CD4-positive, alpha-beta T cell treated with Interleukin-17A for 4 hours (primary cell): ENCODE measurements at places on chromosomes 7 and 10.

GRCh38 chr7:98700533-98700932 is 83.4 kb downstream of the NPTX2 start:
- DNase-seq, result no peak

- DNase-seq, result no peak
These were observed 44.4 kb upstream of the AGBL3 start for GRCh38 chr7:134941952-134942351.

DNA sequence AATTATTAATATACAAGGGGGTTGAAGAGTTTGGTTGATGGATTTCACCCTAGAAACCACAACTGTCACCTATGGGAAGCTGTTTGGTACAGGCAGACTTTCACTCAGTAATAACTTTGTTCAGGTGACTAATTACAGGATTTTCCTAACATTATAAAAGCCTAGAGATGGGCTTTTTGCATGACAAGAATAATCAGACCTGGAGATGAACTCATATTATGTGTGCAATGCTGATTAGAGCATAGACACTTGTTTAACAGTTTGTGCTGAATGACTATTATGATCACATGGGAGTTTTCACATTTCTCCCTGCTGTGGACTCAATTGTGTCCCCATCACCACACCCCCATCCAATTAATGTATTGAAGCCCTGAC is 90.2 kb upstream of the STEAP4 start:
- DNase-seq, result no peak

GRCh38 chr7:158407581-158408317 is 179.9 kb downstream of the PTPRN2 start:
- DNase-seq, result no peak

DNA sequence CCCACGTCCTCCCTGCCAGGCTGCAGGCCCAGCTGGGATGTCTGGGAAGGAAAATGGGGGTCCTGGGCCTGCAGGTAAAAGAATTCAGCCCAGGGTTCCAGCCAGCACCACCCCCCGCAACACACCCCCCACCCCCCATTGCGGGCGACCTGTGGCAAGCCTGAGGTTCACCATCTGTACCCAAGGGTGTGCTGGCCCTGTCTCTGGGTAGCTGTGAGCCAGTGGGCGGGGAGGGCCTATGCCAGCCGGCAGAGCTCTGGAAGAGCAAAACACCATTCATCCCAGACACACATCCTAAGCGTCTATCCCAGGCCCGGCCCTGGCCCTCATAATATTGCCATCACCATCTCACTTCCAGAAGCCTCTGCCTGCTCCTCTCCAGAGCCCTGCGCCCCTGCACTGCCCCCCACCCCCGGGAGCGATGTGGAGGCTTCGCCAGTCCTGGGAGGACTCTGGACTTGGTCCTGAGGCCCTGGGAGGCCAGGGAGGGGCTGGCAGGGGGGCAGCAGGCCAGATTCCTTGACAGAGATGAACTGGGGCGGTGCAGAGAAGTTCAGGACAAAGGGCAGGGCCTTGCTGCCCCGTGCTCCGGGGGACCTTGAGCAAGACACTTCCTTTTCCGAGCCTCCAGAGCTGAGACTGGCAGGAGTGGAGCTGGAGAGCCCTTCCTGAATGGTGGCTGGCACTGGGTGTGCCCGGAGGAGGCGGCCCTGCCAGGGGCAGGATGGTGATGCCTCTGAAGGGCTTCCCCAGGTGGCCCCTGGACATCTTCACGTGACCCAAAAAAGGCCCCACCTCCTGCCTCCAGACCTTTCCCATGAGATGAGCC is 8.7 kb upstream of the TTYH3 start:
- no peak for DNase-seq

- no peak for DNase-seq
These were observed 215.5 kb downstream of the GLRX3 start for GRCh38 chr10:130351466-130352290.

- no peak for DNase-seq
These were observed 90.1 kb downstream of the FAM53B start for GRCh38 chr10:124653811-124654651.

- no peak for DNase-seq
These were observed 132.7 kb downstream of the DLG5 start for GRCh38 chr10:77793831-77794230.

DNA sequence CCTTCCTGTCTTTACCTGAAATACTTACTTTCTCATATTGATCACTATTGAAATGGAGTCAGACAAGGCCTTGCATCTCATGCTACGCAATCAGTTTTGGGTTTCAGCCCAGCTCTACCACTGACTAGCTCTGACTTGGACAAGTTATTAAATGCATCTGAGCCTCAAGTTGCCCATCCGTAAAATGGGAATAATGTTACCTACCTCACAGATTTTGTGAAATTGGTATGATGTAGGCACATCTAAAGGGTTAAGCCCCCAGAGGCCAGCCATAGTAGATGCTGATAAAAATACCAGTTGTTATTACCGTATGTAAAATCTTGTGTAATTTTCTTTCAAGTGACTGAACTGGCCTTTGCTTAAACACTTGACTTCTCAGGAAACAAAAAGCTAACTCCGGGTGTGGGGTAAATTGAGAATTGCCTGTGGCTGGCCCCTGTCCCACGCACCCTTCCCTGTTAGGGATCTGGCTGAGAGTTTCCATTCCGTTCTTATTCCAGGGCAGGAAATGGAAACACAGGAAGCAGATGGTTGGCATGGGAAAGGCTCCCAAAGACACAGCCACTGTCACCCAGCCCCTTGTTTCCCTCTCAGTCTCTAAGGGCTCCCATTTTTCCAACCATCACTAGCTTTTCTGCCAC is 7.5 kb downstream of the DUSP5 start:
- DNase-seq, result no peak

DNA sequence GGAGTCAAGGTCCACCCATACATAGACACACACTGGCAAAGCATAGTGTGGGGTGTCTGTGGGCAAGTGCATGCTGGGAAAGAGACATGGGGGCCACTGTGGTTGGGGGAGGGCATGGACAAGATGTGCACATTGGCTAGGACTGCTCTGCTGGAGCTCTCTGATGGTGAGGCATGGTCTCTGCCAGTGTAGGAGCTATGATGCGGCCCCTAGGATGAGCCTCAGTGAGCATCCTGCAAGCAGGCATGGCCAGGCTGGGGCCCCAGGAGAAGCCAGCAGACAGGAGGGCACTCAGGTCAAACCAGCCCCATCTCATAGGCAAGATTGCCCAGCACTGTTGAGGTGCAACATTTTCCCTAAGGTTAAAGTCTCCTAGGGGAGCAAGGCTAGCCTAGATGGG is 489.4 kb downstream of the DNAJB9 start:
- DNase-seq, result no peak

DNA sequence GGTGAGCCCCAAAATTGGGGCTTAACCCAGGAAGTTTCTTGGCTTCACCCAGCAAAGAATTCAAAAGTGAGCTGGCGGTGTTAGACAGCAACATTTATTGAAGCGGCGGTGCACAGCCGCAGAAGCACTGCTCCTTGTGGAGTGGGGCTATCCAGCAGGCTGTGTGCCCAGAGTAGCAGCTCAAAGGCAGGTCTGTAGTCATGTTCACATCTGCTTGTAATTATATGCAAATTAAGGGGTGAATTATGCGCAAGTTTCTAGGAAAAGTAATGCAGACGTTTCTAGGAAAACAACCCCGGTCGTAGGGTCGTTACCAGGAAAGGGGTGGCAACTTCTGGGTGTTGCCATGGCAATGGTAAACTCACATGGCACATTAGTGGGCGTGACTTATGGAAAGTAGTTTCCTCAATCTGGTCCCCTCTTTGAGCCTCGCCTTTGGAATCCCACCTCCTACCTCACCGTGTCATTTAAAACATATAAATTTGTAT is 13.7 kb upstream of the KBTBD2 start:
- peak; percentile 66 for DNase-seq

- peak; percentile 11 for DNase-seq
These were observed 87.4 kb upstream of the TNS3 start for GRCh38 chr7:47669178-47669891.

DNA sequence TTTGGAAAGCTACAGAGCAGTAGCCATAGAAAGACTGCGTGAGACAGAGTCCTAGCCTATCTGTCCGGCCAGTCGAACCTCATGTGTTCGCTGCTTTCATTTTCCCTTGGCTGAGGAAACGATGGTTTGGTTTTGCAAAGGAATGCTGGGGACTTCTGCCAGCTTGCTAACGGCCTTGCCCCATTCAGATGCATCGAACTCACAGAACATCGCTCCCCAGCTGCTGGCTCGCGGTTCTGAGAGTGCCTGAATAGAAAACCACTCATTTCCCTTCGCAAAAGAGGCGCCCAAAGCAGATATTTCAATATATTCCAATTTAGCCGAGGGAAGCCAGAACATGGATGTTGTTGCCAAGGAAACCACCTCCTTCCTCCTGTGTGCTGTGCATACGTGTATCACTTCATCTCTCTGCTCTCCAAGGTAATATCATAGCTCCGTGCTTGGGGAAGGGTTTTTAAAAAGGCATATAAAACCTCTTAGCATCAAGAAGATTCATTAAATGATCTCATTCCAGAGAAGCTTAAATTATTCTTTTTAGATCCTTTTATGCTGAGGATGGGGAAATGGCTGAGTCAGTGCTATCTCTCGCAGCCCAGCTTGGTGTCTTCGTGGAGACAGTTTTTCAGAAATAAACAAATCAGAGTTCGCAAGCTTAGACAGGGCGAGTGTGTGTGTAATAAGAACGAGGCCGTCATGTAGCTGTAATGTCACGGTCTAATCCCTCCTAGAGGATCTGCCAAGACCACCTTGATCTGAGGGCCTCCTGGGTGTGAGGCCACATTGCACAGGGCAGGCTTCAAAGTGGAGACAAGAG is 215.2 kb downstream of the RPS24 start:
- DNase-seq, result no peak

DNA sequence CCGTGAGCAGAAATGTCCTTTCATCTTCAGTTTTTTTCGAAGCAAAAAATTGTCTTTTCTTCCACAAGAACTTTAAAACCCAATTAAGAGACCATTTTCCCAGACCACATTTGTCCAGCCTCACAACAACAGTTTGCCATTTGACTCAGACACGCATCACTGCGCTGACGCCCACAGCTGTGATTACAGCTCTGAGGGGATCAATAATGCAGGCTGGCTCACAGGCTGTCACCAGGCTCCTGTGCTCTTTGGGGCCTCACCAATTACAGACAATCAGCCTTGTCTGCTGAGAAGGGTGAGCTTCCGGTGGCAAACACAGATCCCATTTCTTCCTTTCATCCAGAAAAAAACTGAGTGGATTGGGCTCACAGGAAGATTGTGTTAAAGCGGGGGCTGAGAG is 33.3 kb downstream of the DDC start:
- no peak for DNase-seq

- no peak for DNase-seq
These were observed 372.2 kb downstream of the DPP6 start for GRCh38 chr7:154424350-154424749.

GRCh38 chr7:142864980-142865747 is 10.3 kb downstream of the EPHB6 start:
- DNase-seq, result no peak

GRCh38 chr7:156979711-156980110 is 30.2 kb downstream of the NOM1 start:
- DNase-seq, result no peak

DNA sequence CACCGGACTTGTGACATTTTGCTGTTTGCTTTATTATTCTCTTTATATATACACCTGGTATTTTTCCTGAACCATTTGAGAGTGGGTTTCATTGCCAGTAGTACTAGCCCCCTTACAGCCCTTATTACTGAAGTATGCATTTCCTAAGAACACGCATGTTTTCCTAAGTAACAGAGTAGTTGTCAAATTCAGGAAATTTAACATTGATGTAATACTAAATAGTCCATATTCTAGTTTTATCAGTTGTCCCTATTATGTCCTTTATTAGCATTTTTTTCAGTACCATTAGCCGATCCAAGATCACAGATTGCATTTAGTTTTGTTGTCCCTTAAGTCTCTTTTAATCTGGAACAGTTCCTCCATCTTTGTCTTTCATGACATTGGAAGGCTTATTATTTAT is 8.0 kb downstream of the KMT2E start:
- DNase-seq, result no peak

GRCh38 chr10:47063858-47064257 is 152.6 kb downstream of the PTPN20 start:
- DNase-seq, result no peak

DNA sequence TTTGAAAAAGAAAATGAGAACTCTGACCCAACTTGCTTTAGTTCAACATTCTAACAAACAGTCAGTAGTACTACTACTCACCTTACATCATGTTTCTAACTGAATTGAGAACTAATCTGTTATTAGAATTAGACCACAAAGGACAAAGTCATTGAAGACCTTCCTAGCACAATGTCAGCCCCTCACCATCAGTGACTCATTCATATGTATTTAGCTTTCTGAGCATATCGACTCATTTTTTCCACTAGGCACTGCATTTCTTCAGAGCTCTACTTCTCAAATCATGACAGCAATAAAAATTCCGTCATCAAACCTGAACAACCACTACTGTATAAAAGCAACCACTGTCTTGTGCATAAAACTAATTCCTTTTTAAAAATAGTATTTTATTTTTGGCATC is 4.4 kb upstream of the LRRN3 start:
- DNase-seq, result no peak

GRCh38 chr10:10270126-10271050 is 747.3 kb upstream of the CELF2 start:
- no peak for DNase-seq

GRCh38 chr7:26841003-26841739 is 23.2 kb downstream of the SKAP2 start:
- no peak for DNase-seq

DNA sequence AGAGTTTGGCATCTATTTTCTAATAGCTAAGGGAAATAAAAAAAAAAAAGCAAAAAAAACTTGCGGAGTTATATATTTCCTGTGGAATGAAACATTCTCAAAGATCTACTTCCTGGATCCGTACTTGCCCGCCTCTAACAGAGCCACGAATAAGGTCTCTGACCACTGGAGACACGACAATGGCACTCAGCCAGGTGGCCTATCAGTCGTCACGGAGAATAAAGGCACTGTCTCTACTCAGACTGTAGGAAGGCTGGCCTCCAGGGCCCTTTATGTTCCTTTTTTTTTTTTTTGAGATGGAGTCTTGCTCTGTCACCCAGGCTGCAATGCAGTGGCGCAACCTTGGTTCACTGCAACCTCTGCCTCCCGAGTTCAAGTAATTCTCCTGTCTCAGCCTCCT is 58.7 kb downstream of the RGS10 start:
- no peak for DNase-seq
